ENCODE measurements at places on chromosomes 2 and 18. TPM values are rescaled to one million over a fixed set of nuclear protein-coding genes. Genes with fewer than 3 reads are reported as not detected.

DNA sequence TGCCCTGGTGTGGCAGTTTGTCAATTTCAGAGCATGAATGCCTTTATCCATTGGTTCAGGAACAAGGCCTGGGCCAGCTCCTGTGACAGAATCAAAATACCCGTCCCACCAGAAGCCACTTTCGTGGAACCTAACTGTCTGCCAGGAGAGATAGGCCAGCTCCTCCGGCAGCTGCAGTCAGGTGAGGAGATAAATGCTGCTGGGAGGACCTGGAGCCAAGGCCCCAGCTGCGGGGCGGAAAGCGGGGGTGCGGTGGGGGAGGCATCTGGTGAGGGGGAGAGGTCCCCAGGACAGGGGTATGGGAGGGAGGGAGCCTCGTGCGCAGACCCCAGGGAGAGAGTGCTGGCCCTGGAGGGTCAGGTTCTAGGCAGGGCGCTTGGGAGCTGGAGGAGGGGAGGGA lies 4.4 kb upstream of the ASB1 start:
- H3K27ac ChIP-seq, result no peak overlapping the region
- H3K27me3 ChIP-seq, result no peaks in the 10 kb centered on the region
- no peak overlapping the region for H3K4me3 ChIP-seq

GRCh38 chr18:43022874-43023273 lies 92.6 kb downstream of the RIT2 start:
- H3K27me3 ChIP-seq, result no peaks in the 10 kb centered on the region
- no peak for DNase-seq
- no peak overlapping the region for H3K4me3 ChIP-seq
- no peak overlapping the region for H3K27ac ChIP-seq
- no peaks in the 10 kb centered on the region for H3K36me3 ChIP-seq

- DNase-seq, result no peak
- no peak overlapping the region for H3K4me3 ChIP-seq
- H3K36me3 ChIP-seq, result no peaks in the 10 kb centered on the region
- no peak overlapping the region for H3K27ac ChIP-seq
- no peaks in the 10 kb centered on the region for H3K27me3 ChIP-seq
- peaks cover 8% of the 10 kb centered on the region for H3K4me1 ChIP-seq
Measured at GRCh38 chr2:72625366-72625765, 200.5 kb downstream of the EXOC6B start.

The IL36RN gene
- total RNA-seq, result not detected

GRCh38 chr18:48595703-48596218 lies 56.9 kb downstream of the CTIF start:
- no peaks in the 10 kb centered on the region for H3K36me3 ChIP-seq
- H3K27me3 ChIP-seq, result no peaks in the 10 kb centered on the region
- no peak overlapping the region for H3K4me3 ChIP-seq
- no peak for DNase-seq
- peaks cover 74% of the 10 kb centered on the region for H3K4me1 ChIP-seq

- H3K27ac ChIP-seq, result no peak overlapping the region
- H3K4me3 ChIP-seq, result no peak overlapping the region
- H3K36me3 ChIP-seq, result no peaks in the 10 kb centered on the region
Measured at GRCh38 chr18:32355896-32356295, 114.8 kb downstream of the GAREM1 start.

DNA sequence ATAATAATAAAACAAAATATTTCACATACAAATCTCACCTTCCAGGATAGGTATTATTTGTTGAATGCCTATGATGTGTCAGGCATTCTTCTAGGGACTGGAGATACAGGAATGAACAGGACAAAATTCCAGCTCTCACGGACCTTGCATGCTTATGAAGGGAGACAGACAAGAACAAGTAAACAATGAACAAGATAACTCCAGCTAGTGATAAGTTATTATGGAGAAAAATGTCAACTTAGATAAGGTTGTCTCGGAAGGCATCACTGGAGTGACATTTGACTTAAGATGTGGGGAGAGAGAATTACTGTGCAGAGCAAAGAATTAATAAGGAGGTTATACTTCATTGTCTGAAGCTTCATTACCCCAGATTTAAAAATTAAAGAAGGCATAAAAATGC lies 836.7 kb downstream of the SOCS6 start:
- no peak for DNase-seq
- H3K36me3 ChIP-seq, result no peaks in the 10 kb centered on the region
- no peaks in the 10 kb centered on the region for H3K4me1 ChIP-seq
- H3K27ac ChIP-seq, result no peak overlapping the region
- no peak overlapping the region for H3K4me3 ChIP-seq

- peaks cover 37% of the 10 kb centered on the region for H3K36me3 ChIP-seq
- peak overlapping the region; percentile 88 for H3K4me3 ChIP-seq
- H3K4me1 ChIP-seq, result peaks cover 15% of the 10 kb centered on the region
- peak overlapping the region; percentile 93 for H3K27ac ChIP-seq
- peaks cover 3% of the 10 kb centered on the region for H3K27me3 ChIP-seq
Measured at GRCh38 chr2:216109962-216110614, 940 bp downstream of the XRCC5 start.

DNA sequence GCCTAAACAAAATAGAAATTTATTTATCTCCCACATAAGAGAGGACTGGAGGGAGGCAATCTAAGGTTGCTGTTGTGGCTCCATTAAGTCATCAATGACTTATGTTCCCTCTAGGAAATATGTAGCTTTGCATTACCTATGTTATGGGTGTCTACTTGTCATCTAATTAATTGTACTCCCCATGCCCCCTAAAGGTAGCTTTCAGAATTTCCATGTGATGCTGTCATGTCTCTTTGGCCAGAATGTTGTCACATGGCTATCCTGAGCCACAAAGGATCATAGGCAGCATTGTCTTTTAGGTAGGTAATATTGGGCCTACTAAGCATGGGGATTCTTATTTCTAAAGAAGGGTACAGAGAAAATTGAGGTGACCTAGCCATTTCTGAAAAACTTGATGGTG lies 935.6 kb upstream of the FANCL start:
- no peaks in the 10 kb centered on the region for H3K4me1 ChIP-seq
- no peak overlapping the region for H3K4me3 ChIP-seq
- H3K27me3 ChIP-seq, result peaks cover 1% of the 10 kb centered on the region
- H3K36me3 ChIP-seq, result no peaks in the 10 kb centered on the region
- H3K27ac ChIP-seq, result no peak overlapping the region

The RAB17 gene
- 1.1 TPM for total RNA-seq

DNA sequence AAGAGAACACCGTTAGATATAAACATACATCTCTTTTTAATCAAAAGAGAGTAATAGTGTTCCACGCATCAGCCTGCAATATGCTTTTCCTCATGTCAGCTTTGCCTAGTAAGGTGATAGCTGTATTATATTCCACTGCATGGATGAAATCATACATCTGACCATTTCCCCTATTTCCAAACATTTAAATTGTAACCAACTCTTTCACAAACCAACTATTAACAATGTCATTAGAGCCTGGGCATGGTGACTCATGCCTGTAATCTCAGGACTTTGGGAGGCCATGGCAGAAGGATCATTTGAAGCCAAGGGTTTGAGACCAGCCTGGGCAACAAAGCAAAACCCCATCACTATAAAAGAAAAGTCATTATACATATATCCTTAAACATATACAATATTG lies 284.8 kb downstream of the BCL11A start:
- no peaks in the 10 kb centered on the region for H3K36me3 ChIP-seq
- H3K4me1 ChIP-seq, result no peaks in the 10 kb centered on the region
- H3K27me3 ChIP-seq, result no peaks in the 10 kb centered on the region

GRCh38 chr2:27710640-27711430 lies 47.1 kb downstream of the SLC4A1AP start:
- peaks cover 16% of the 10 kb centered on the region for H3K4me1 ChIP-seq
- DNase-seq, result no peak

The KIAA1328 gene
- 4.4 TPM for total RNA-seq

DNA sequence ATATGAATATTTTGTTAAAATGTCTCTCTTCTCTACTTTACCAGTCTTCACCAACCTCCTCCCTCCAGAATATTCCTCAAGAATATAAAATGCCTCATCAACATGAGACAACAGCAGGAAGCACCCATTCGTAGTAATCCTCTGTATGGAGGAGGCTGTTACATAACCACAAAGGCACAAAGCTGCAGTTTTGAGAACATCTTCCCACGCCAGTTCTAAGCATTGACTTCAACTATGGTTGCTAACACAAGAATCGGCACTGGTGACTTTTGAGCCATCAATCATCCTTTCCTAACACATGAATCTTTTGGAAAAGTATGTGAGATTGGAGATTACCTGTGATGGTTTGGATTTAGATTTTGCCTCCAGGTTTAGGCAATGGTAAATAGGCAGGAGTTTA lies 54.9 kb upstream of the CYP1B1 start:
- H3K27me3 ChIP-seq, result no peaks in the 10 kb centered on the region
- DNase-seq, result no peak
- H3K27ac ChIP-seq, result no peak overlapping the region
- H3K36me3 ChIP-seq, result no peaks in the 10 kb centered on the region
- H3K4me3 ChIP-seq, result no peak overlapping the region

DNA sequence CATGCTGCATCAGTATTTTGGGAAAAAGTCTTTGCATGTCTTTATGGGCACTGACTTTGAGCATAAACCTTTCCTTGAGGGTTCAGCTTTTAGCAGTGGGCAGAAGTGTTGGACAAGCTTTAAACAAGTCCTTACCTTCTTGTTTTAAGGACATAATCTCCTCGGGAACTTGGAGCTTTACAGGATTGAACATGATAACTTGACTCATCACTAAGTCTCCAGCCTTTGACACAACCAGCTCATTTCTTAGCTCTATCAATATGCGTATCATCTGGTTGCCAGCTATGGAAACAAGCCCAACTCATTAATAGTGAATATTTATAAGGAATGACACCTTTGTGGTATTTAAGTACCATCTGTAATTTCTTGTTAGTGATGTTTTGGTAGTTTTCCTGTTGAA lies 21.0 kb upstream of the RAB27B start:
- no peaks in the 10 kb centered on the region for H3K4me1 ChIP-seq
- H3K27ac ChIP-seq, result no peak overlapping the region
- DNase-seq, result no peak
- H3K36me3 ChIP-seq, result no peaks in the 10 kb centered on the region
- H3K27me3 ChIP-seq, result no peaks in the 10 kb centered on the region

GRCh38 chr2:230737791-230738226 lies 25.2 kb downstream of the CAB39 start:
- H3K27me3 ChIP-seq, result no peaks in the 10 kb centered on the region
- no peak for DNase-seq
- H3K36me3 ChIP-seq, result no peaks in the 10 kb centered on the region
- peak overlapping the region; percentile 14 for H3K27ac ChIP-seq

- no peaks in the 10 kb centered on the region for H3K4me1 ChIP-seq
- H3K4me3 ChIP-seq, result no peak overlapping the region
- H3K27ac ChIP-seq, result no peak overlapping the region
- H3K27me3 ChIP-seq, result peaks cover 2% of the 10 kb centered on the region
- no peaks in the 10 kb centered on the region for H3K36me3 ChIP-seq
Measured at GRCh38 chr2:176854878-176855277, 357.7 kb upstream of the HNRNPA3 start.

DNA sequence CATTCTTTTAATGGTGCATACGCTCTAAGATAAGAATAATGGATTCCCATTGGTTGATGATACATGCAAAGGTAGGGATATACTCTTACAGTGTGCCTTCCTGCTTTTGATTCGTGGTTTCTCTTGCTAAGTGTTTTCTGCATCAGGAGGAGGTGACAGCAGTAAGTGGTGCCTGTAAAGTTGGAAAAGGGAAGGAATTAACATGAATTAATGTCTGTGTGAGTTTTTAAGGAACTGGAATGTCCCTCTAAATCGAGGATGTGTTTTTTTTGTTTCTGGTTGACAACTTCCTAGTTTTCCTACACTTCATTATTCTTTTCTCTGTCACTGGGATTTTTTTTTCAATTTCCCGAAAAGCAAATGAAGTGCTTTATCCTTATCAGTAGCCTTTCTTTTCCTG lies 54.4 kb downstream of the CRIM1 start:
- H3K27ac ChIP-seq, result peak overlapping the region; percentile 4
- no peaks in the 10 kb centered on the region for H3K36me3 ChIP-seq
- peaks cover 92% of the 10 kb centered on the region for H3K4me1 ChIP-seq
- H3K4me3 ChIP-seq, result no peak overlapping the region
- no peak for DNase-seq
- H3K27me3 ChIP-seq, result no peaks in the 10 kb centered on the region

GRCh38 chr18:35174093-35174731 lies 66.6 kb upstream of the ZNF397 start:
- H3K27me3 ChIP-seq, result no peaks in the 10 kb centered on the region
- no peaks in the 10 kb centered on the region for H3K36me3 ChIP-seq
- peaks cover 3% of the 10 kb centered on the region for H3K4me1 ChIP-seq

- no peak overlapping the region for H3K27ac ChIP-seq
- no peak for DNase-seq
- H3K27me3 ChIP-seq, result no peaks in the 10 kb centered on the region
Measured at GRCh38 chr2:227480528-227480927, 8.6 kb downstream of the AGFG1 start.

The ARL4C gene
- 1.2 TPM for total RNA-seq

The ATOH8 gene
- 64.6 TPM for total RNA-seq

The TTLL4 gene
- 14.3 TPM for total RNA-seq

DNA sequence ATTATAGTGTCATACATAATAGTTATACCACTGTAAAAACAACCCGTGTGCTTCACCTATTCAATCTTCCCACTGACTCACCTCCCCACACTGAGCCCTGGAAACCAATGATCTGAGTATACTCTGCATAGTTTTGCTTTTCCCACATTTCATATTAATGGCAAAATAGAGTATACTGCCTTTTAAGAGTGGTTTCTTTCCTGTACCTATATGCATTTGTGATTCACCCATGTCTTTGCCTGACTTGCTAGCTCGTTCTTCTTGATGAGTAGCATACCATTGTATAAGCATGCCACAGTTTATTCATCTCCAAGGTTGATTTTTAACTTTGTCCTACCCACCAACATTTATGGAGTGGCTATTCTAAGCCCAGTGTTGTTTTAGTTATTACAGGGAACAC lies 686.4 kb downstream of the PLCL1 start:
- no peaks in the 10 kb centered on the region for H3K4me1 ChIP-seq
- no peak for DNase-seq
- H3K27ac ChIP-seq, result no peak overlapping the region
- H3K4me3 ChIP-seq, result no peak overlapping the region

DNA sequence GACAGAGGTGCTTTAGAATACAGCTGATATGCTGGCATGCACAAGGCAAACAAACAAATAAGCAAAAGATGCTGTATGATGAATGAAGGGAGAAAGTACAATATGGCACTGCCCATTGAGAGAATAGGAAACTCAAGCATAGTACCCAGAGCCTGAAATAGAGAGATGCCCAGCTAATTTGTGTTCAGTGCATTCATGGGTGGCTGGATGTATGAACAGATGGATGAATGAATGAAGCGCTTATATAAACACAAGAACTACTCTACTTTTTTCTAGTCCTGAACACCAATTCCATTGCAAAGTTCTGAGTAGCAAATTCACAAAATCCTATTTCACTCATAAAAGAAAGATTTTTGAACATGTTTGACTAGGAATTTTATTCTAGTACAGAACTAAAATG lies 756.3 kb downstream of the SATB2 start:
- no peak overlapping the region for H3K27ac ChIP-seq
- no peaks in the 10 kb centered on the region for H3K4me1 ChIP-seq
- no peaks in the 10 kb centered on the region for H3K27me3 ChIP-seq

The RBKS gene
- total RNA-seq, result 3.5 TPM

DNA sequence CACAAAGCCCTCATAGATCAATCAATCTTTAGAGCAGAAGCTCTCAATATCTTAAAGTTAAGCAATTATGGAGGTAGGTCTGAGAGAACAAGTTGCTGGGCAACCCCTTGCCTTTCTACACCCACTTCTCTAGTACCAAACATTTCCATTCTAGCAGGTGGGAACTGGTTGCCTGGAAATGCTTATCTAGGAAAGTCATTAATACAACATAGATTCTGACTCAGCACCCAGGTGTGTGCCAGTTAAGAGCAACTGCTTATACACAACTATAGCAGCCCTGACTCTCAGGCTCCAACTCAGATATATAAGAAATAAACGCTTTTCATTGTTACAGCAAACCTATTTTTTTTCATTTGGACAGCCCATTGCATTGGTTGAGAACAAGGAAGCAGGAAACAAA lies 237.7 kb downstream of the IRS1 start:
- no peak overlapping the region for H3K27ac ChIP-seq
- H3K36me3 ChIP-seq, result no peaks in the 10 kb centered on the region
- H3K4me3 ChIP-seq, result no peak overlapping the region
- no peak for DNase-seq
- H3K27me3 ChIP-seq, result no peaks in the 10 kb centered on the region
- H3K4me1 ChIP-seq, result no peaks in the 10 kb centered on the region

All from psoas muscle (tissue), 8 donors.